ENCODE measurements at places on chromosomes 6 and 20.

GRCh38 chr6:45438849-45439406 is 61.2 kb upstream of the SUPT3H start:
- DNase-seq = no peak

- DNase-seq = no peak
Observed at GRCh38 chr20:52963131-52963530, 9.0 kb upstream of the TSHZ2 start.

GRCh38 chr6:64217721-64218620 is 582.4 kb downstream of the PHF3 start:
- DNase-seq = no peak

DNA sequence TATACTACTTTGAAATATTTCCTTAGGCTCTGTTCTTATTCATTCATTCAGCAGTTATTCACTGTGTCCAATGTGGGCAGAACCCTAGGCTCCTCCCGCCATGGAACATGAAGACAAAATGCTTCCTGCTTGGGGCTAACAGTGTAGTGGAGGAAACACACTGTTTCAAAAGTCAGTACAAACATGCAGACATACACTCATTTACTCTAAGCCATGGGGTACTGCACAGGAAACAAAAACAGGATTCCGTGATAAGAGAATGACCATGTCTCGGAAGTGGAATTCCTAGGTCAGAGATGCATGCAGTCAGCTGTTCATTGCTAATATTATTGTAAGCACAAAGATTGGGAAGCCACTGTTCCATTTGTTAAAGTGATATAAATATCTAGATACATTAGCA is 18.4 kb upstream of the FAM209A start:
- no peak for DNase-seq

DNA sequence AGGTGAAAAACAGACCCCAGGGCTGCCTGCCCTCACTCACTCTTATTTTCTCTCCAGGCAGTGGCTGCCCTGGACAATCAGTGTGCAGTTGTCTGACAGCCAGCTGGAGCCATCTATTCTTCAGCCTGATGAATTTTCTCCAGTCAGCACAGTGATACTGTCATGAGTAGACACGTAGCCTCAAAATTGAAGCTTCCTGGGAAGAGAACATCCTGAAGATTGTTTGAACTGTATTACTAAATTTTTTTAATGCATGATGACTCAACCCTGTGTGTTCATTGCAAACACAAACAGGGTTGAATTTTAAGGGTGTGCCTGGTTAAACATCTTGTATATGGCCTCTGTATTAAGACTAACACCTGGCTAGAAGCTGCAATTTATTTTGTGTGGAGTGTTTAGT is 49.8 kb upstream of the STXBP5 start:
- DNase-seq = no peak

- no peak for DNase-seq
Observed at GRCh38 chr6:23097566-23097965, 528.2 kb downstream of the HDGFL1 start.

DNA sequence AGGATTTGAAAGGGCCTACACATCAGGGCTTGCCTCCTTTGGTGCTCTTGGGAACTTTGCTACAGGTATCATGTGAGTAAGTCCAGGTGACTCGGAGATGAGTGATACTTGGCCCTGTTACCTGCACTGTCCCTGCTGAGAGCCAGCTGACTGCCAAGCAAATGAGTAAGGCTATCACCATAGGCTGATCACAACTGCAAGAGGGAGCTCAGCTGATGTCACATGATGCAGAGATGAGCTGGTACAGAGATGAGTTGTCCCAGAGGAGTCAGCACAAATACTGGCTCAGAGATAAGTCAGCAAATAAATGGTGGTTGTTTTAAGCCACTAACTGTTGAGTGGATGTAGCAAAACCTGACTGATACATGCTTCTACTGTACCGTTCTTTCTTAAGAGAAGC is 41.4 kb downstream of the LAMP5 start:
- no peak for DNase-seq

GRCh38 chr20:23245553-23246181 is 104.9 kb upstream of the NXT1 start:
- DNase-seq = no peak

- no peak for DNase-seq
Observed at GRCh38 chr20:7723284-7723683, 217.0 kb downstream of the HAO1 start.

DNA sequence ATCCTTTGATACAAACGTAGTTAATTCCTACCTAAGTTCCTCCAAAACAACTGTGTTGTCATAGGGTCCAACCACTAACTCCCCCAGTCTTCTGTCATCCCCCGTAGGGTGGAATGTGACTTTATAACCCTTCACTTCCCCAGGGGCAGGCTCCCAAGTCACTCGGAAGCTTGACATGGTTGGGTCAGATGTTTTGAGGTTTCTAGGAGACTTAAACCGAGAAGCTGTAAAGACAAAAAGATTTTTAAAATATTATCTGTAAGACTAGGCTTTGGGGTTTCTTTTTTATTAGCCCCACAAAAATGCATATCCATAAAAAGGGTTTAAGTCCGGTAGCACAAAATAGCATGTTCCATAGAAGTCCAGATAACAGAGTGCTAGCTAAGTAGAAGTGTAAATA is 50.2 kb downstream of the COL12A1 start:
- no peak for DNase-seq

GRCh38 chr6:43286980-43287716 is 10.9 kb upstream of the SLC22A7 start:
- DNase-seq = no peak

DNA sequence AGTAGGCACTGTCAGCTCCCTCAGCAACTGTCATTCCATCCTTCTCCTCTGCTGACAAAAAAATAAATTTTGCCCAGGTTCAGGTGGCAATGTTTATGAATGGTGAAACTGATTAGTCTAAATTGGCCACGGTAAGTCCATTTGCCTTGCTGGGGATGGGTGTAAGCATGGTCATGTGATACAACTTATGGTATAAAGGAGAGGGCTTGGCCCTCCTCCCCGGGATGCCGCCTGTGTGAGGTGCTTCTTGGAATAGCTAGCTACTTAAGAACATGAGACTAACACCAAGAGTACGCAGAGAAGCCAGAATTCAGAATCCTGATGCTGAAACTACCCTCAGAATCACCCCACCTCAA is 94.4 kb upstream of the MAP7 start:
- DNase-seq = no peak

GRCh38 chr6:15995493-15995892 is 133.4 kb upstream of the MYLIP start:
- no peak for DNase-seq

DNA sequence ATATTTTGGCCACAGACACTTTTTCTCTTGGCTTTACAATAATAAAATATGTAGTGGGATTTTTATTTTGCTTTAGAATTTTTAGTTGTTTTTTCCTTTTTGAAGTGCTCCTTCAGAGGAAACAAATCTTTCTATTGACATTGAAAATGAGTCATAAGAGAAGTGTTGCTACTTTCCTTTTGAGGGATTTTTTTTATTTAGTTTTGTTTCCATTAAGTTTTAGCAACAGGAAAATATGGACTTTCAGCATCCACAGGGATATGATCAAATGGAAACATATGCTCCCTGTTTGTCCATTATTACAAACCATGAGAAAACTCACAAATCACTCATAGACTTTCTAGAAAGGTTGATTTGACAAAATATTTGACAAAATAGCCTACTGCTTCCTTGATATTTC is 65.3 kb upstream of the BMP2 start:
- no peak for DNase-seq

- no peak for DNase-seq
Observed at GRCh38 chr6:71258078-71258866, 30.3 kb upstream of the OGFRL1 start.

GRCh38 chr20:36629719-36630681 is 16.0 kb downstream of the SLA2 start:
- DNase-seq = no peak

DNA sequence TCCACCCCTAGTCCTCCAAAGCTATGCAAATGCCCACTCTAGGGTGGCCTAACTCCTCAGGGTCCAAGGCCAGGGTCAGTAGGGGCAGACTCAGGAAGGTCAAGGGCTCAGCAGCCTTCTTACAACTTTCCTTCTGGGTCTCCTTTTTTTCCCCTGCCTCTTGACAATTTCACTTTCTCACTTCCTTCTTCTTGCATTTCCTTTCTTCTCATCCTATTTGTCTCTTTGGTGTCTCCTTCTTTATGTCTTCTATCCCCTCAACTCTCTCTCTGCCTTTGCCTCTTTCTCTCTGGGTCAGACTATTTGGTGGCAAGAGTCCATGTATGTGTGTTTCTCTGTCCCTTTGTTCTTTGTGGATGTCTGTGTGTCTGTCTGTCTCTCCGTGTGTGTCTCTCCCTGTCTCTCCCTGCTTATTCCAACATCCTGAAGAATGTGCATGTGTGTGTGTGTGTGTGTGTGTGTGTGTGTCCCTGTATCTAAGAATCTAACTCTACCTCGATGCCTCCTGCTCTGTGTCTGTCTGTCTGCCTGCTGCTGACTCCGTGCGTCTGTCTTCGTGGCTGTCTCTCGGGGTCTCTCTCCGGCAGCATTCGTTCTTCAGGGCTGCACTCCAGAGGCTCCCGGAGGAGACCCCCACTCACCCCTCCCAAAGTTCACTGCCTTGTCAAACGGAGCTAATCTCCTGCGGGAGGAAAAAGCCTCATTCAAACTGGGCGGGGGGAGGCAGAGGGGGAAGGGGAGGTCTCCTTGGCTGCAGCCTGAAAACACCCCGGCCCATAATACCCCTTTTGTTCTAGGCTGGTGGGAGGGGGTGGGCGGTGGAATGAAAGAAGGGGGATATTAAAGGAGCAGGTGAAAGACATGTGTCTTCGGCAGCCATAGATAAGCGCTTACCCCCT is 51.7 kb upstream of the FOXP4 start:
- no peak for DNase-seq

DNA sequence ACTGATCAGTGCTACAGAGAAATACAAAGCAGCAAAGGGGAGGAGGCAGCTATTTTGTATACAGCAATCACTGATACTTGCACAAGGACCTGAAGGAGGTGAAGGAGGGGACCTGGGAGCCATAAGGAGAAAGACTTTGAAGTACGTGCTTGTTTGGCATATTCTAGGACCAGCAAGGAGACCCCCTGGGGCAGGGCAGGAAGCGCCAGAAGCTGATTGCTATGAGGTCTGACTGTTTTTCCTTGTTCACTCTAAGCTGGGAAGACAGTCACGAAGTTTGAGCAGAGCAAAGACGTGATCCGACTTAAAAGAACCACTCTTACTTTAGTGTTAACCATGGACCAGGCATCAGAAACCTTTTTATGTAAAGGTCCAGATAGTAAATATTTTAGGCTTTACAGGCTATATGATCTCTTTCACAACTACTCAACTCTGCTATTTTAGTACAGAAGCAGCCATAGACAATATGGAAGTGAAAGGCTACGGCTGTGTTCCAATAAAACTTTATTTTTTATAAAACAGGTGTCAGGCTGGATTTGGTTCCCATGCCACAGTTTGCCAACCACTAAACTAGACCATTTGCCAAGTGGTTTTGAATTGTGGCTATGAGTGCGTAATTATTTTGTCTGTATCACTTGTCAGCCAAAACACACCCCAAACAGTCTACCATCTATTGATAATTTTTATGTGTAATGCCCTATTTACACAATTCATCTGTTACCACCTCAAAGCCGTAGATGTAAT is 217.9 kb downstream of the PRL start:
- no peak for DNase-seq

- no peak for DNase-seq
Observed at GRCh38 chr6:134560019-134560418, 242.1 kb upstream of the SGK1 start.

GRCh38 chr6:75934643-75935472 is 137.6 kb downstream of the IMPG1 start:
- no peak for DNase-seq

- no peak for DNase-seq
Observed at GRCh38 chr6:155004576-155005372, 9.7 kb downstream of the TIAM2 start.

GRCh38 chr6:144661116-144661806 is 376.1 kb downstream of the UTRN start:
- DNase-seq = no peak

GRCh38 chr6:40340196-40340595 is 247.0 kb downstream of the LRFN2 start:
- DNase-seq = no peak

DNA sequence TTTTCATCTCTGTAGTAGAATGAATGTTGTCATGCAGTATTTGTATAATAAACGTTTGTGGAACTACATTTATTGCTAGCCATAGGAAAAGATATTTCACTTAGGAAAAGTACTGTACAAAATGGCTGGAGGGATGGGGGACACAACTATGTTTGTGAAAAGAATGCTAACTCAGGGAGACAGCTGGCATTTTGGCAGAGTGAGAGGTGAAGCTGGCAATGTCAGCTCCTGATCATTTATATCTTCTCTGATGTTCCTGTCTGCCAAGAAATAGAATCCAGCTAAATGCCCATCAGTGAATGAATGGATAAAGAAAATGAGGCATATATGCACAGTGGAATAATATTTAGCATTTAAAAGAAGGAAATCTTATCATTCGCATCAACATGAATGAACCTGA is 313.0 kb upstream of the IRAK1BP1 start:
- DNase-seq = no peak

DNA sequence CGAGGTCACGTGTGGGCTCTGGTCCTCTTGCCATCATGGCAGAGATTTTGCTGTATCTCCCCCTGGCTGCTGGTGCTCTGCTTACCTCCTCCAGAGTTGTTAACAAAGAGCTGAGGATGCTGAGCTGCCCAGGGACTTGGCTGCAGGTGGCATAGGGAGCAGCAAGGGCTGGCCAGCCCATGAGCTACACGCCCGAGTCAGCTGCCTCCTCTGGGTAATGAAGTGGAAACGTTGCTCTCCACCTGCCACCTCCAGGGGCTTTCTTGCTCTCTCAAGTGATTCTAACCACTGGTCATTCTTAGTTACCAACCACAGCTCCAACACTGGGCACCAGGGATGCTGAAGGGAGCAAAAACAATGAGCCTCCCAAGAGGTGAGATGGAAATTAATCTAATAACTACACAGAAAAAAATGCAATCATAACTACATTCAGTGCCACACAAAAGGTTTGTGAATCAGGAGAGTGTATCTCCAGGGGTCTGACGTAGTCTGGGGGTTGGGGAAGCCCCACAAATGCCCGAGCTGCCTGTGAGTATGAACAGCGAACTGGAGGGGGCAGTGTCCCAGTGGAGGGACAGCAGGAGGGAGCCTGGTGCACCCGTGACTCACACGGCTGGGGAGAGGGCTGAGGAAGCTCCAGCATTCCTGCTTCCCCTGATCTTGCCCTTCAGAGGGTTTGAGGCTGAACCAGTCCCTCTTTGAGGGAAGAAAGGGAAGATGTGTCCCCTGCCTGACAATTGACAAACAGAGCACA is 78.7 kb downstream of the CDH26 start:
- DNase-seq = no peak

DNA sequence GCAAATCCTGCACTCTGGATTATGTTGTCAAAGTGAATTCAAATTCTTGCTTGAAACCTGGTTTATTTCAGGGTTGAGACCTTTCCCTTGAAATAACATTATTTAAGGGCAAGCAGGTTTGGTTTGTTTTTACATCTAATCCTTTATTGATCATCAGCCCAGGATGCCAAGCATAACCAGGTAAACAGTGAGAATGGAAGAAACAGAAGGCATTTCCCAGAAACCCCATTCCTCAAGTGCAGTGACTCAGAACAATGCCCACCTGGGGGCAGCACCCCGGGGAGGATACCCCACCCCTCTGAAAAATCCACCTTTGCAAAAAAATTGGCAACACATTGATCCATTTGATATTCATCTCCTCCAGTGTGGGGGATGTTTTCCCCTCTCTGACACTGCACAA is 32.5 kb downstream of the POFUT1 start:
- no peak for DNase-seq
